Right atrium auricular region (tissue), 2 donors: ENCODE measurements at places on chromosomes 4 and X. TPM values are rescaled to one million over a fixed set of nuclear protein-coding genes. Genes with fewer than 3 reads are reported as not detected.
A peak's percentile ranks its signal among the peaks of the same experiment; 100 is the strongest.

Gene SPACA5
- total RNA-seq, result not detected

Gene NLGN4X
- 6.1 TPM for total RNA-seq

Gene ZMAT1
- total RNA-seq, result 4.4 TPM

Gene ADGRG4
- total RNA-seq, result not detected

Gene SLITRK2
- 0.41 TPM for total RNA-seq

Gene KIF4A
- 0.08 TPM for total RNA-seq

Gene CSAG2
- total RNA-seq, result not detected

Gene EVC2
- 7.0 TPM for total RNA-seq

Gene HSPA4L
- 4.9 TPM for total RNA-seq

Gene SAGE1
- total RNA-seq, result not detected

Gene AFAP1
- total RNA-seq, result 16.2 TPM

GRCh38 chr4:33561259-33561658 is 2683.1 kb downstream of the ARAP2 start:
- no peak for DNase-seq

DNA sequence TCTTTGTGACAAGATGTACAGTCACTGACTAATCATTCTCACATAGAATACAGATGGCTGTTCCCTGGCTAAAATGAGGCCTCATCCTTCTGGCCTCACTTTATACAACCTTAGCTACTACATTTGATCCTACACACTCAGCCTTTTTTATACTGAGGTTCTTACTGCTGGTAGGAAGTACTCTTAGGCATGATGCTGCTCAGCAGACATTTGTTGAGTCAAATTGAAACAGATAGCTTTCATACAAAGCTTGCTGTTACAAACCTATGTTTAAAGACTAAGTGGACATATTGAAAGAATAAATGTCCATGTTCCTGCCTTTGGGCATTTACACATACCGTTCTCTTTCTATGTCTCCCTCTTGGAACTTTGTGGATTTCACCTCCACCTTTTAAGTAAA is 154.9 kb downstream of the NPFFR2 start:
- DNase-seq, result no peak

DNA sequence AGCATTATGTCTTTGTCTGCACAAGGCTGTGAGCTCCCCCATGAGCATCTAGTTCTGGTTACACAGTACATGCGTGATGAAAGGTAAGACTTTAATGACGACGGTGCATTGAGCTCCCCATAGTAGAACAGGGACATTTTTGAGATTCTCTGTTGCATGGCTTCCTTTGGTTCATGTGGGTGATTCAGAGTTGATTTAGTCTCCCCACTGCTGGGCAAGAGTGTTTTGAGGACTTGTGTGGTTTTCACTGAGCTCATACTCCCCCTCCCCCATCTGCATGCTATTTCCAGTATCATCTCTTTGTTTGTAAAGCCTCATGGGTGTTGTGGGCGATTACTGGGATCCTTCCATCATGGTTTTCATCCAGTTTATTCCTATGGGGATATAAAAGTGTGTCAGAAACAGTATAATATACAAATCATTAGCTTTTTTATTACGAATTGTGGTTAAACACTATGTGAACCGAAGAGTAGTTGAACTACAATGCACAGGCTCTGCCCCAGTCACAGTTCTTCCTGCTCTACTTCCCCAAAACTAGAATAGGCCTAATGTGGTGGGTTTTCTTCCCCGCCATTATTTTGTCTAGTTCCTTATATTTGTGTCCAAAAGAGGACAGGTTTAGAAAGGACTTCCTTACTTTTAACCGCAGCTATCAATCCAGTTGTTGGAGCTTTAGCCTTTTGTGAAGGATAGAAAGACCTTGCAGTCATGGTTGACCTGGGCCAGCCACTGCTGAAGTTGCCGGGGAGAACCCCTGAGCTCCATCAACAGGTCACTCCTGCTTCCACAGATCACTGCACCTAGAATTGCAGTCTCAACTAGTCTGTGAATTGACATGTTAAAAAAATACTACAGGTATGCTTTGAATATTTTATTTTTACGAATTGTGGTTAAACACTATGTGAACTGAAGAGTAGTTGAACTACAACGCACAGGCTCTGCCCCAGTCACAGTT is 30.4 kb downstream of the KIT start:
- DNase-seq, result no peak

DNA sequence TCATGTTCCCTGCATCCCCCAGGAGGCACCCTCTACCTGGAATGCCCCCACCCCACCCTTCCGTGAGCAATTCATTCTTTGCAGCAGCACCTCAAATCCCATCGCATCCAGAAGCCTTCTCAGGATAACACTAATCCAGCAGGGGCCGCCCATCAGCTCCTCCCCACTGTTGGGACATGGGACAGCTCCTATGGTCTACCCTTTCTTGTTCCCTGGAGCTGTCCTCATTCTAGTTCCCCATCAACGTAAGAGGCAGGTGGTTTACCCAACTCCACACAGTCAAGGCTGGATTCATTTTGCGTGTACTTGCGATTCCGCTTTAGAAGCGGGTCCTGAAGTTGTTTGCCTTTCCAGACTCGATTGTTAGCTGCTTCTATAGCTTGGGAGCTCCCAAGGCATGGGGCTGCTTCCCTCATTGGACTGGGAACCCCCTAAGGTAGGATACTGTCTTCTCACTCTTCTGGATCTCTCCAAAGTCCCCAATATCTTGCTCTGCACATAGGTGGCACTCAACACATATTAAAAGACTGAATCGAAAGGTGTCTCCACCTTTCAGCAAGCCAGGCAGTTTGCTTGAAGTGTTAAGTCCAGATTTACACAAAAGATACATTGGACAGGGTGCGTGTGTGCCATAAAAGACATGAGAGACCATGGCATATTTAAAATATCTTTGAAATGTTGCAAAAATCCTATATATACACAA is 942 bp upstream of the APLN start:
- peak; percentile 38 for DNase-seq

DNA sequence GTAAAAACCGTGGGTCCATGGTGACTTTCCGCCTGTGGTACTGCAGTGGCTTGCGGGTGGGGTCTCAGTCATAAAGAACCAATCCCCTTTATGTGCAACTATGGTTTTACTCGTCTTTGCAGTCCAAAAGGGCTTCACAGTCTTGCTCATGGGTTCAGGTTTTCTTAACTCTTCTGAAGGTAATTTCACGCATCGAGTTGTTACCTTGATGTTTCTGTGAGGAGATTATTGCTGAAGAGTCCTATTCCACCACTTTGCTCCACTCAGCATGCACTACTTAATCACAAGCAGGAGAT is 41.5 kb downstream of the F8 start:
- no peak for DNase-seq

GRCh38 chr4:170988446-170988845 is 824.8 kb upstream of the GALNTL6 start:
- no peak for DNase-seq

- no peak for DNase-seq
These were observed 285.2 kb upstream of the ARX start for GRCh38 chrX:25300994-25301393.

- DNase-seq, result no peak
These were observed 477 bp downstream of the KLHL13 start for GRCh38 chrX:118115953-118116712.

DNA sequence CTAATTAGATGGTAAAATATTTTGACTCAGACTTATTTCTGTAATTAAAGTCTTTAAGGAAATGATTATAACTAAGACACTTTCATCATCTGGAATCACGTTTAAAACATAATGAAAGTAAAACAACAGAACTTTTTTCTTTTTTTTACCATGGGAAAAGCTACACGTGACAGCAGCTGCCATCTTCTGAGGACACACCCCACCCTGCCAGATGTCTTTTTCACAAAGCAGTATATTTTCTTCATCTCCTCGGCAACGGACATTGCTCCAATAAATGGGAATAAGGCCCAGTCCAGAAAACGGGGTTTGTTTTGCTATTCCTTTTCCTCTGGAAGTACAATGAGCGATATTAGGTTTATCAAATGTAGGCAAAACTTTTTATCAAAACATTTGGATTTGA is 17.5 kb downstream of the PRSS12 start:
- DNase-seq, result no peak

DNA sequence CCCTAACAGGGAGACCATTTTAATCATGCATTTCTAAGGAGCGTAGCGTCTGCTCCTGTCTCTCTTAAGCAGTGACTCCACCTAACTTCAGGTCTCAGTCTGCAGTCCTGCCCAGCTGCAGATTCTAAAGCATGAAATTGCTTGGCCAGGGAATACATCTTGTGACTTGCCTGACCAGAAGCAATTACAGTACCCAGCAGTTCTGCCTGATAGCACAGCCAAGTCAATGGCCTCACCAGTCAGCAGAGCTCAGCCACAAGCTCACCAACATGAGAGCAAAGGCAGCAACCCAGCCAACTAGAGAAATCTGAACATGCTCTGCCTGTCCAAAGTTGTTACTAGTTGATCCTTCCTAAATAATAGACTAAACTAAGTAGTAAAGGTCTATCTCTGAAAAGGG is 2011.9 kb upstream of the PCDH10 start:
- no peak for DNase-seq

GRCh38 chrX:84340968-84341367 is 153.0 kb upstream of the RPS6KA6 start:
- no peak for DNase-seq

DNA sequence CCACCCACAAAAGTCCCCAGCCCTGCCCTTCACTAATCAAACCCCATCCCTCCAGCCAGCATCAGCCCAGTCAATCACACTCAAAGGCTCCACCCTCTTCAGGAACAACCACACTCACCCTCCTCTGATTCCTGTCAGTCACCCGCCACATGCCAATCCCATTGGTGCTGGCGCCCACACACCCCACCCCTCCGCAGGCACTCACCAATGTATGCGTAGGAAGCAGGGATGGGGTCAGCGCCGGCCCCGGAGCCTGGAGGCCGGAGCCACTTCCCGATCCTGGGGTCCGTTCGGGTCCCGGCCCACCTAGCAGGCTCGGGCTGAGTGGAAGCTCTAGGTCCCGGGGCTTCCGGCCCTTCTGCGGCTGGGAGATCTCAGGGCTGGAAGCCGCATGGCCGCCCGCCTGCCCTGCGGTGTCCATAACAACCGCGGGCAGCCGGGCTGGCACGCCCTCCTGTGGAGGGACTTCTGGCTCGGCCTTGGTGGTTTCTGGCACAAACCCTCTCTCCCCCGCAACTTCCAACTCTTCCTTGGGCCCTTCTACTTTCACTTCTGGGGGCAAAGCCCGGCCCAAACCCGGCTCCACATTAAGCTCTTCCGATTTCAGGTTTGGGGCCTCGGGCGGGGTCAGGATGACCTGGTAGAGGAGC is 7.9 kb upstream of the CFP start:
- no peak for DNase-seq

- no peak for DNase-seq
These were observed 51.1 kb downstream of the SCML1 start for GRCh38 chrX:17788439-17788838.

DNA sequence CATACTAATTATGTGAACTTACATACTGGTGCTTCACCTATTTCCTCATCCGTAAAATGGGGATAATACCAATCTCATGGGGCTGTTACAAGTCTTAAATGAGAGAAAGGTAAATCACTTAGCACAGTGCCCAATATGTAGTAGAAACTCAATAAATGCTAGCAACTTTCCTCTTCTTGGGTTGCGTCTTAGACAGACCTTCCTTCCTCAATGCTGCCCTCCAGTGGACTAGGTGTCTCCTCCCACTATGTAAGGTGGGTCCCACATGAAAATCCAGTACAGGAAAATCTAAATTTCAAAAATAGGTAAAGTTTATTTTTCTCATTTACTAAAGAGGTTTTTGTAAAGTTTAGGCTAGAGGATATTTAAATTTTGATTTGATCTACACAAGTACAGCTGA is 20.6 kb downstream of the ZDHHC9 start:
- DNase-seq, result no peak

DNA sequence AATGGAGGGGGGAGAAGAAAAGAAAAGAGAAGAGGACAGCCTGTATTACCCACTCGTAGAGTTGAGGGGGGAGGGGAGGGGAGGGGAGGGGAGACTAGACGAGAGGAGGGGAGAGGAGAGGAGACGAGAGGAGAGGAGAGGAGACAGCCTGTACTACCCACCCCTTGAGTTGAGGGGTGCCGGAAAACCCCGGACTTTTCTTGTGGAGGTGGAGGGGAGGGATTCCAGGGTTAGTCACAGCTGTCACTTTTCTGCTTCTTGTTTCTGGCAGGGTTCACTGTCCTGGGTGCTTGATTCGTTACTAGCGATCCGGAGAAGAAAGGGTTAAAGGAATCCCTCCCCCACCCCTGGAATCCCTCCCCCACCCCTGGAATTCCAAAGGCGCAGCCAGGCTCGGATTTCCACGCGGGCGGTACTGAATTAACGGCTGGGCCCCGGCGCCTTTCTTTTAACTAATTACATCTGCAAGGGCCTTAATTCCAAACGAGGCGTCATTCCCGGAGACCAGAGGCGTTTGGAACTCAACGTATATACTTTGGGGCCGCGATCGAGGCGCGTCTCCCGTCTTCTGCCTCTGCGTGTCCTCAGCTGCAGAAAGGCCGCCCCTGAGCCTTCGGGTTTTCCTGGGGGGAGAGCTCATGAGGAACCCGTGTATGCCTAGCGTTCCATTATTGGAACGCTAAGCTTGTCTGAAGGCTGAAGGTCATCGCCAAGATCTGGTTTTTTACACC is 20.1 kb upstream of the CSF2RA start:
- DNase-seq, result no peak

DNA sequence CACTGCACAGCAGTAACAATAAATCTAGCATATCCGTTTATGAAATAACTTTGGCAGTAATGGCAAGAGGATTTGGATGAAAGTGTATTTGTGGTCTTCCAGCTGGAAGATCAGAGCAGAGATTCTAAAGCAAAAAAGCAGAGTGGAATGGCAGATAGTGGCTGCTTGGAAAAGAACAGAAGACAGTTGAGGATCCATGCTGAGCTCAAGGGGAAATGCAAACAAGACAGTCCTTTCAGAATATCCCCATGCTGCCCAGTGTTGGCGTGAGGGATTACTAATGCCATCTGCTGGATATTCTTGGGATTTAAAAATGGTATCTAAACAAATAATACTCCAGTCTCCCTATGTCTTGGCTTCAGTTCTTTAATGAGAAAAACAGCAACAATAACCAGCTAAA is 629.1 kb upstream of the ATOH1 start:
- DNase-seq, result no peak

- no peak for DNase-seq
These were observed 84.4 kb upstream of the PHOX2B start for GRCh38 chr4:41832961-41833360.

GRCh38 chr4:118281611-118282442 is 71.0 kb downstream of the PRSS12 start:
- DNase-seq, result no peak

- no peak for DNase-seq
These were observed 634.1 kb downstream of the RPA4 start for GRCh38 chrX:97517763-97518162.

DNA sequence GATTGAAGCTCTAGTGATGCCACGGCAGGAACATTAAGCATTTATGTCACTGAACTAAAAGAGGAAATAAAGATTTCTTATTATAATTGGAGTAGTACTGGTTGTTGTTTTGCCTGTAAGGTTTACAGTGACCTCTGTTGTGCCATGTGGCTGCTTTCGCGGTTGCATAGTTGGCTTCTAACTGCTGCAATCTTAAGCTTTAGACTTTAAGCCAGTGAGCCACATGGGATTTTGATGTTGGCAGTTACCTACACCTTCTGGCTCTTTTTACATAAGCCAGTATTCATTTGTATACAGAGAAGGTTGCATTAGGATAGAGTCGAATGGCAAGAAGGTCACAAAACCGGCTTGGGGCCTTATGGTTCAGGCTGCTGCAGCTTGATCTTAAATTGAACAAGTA is 1311.6 kb downstream of the RAPGEF2 start:
- DNase-seq, result no peak
